ENCODE measurements at places on chromosomes 5 and 9.

- no peak for DNase-seq
Observed at GRCh38 chr5:110784901-110785300, 46.1 kb downstream of the SLC25A46 start.

GRCh38 chr5:61621202-61621650, 289.2 kb downstream of the ZSWIM6 start:
- no peak for DNase-seq

DNA sequence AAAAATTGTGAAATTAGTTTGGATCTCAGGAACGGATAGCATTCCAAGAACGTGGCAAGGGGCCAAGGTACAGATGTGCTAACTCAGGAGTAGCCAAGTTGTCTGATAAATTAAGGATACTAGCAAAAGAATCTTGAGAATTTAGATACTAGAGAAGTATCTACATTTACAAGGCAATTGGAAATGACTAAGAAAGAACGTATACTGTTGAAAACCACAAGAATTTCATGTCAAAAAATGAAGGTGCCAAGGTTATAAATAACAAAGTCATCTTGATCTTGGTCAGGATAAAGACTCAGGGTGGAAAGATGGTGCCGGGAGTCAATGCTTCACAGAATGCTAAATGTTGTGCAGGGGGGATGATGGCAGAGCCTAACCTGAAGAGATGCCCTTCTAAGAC, 19.2 kb downstream of the CAPSL start:
- DNase-seq: no peak

DNA sequence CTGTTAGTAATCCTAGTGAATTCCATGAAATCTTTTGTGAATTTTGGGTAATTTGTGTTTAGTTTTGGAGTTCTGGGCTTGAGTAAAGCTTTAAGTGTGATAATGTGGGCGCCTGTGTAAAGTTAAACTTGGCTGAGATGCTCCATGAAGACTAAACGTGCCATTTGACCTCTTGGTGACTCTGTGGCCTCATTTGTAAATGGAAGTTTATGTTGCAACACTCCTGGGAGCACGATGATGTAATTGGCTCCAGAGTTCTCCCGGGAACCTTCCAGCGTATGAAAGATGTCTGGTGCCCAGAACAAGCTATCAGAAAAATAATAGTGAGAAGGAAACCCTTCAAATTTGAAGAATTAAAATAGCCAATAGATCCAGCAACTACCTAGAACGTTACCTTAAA, 981.2 kb downstream of the TLE4 start:
- no peak for DNase-seq

DNA sequence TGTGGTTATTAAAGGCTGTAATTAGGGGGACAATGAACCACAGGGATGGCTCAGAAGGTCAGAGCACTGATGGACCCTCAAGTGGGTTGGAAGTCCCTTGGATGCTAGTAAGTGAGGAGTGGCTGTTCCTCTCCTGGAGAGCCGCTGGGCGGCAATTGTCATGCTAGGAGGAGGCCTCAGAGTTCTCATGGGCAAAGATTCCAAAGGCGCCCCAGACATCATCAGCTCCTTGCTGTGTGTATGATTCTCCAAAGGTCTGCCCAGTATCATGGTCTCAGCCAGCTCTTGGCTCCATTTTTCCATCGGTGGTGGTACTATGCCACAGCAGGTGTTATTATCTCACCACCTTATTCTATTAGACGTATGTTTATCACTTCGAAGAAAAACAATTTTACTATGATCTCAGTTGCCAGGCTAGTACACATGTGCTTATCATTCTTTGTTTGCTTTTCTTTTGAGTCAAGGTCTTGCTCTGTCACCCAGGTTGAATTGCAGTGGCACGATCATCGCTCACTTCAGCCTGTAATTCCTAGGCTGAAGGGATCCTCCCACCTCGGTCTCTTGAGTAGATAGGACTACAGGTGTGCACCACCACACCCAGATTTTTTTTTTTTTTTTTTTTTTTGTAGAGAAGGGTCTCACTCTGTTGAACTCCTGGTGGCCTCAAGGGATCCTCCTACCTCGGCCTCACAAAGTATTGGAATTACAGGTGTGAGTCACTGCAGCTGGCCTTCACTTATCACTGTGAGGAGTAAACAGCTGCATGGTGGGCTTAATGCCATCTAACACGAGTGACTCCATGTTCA, 46.8 kb downstream of the EXOSC2 start:
- DNase-seq: no peak

- DNase-seq: no peak
Observed at GRCh38 chr5:59366784-59367183, 526.7 kb downstream of the PDE4D start.

GRCh38 chr5:129141696-129142095, 47.1 kb downstream of the ISOC1 start:
- no peak for DNase-seq

- no peak for DNase-seq
Observed at GRCh38 chr5:116847960-116848359, 273.3 kb upstream of the SEMA6A start.

- DNase-seq: no peak
Observed at GRCh38 chr5:151556806-151557205, 34.3 kb downstream of the FAT2 start.

- no peak for DNase-seq
Observed at GRCh38 chr9:70983723-70984295, 137.6 kb downstream of the TRPM3 start.

DNA sequence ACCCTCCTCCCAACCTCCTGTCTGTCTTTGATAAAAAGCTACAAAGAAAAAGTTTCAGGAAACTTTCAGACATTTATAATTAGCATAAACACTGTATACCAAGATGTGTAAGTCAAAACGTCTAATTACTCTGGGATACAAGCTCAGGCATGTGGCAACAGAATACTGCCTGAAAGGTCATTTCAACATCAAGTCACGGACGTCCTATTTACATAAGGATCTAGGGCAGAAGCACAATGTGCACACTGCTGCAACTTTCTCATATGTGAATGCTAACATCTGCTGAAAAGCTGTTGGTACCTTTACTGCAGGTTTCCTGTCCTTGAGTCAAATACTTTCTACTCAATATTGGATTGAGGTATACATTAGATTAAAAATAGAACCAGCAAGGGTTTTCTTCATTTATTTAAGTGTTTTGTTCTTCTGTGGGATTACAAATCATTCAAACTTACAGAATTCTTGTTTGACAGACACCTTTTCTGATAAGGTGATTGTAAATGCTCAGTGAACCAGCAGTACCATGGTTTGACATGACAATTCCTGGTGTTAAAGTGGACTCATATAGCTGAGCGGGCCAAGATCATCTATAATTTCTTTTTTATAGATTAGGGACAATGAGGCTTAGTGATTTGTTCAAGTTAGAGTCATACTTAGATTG, 36.8 kb downstream of the ELL2 start:
- DNase-seq: no peak

DNA sequence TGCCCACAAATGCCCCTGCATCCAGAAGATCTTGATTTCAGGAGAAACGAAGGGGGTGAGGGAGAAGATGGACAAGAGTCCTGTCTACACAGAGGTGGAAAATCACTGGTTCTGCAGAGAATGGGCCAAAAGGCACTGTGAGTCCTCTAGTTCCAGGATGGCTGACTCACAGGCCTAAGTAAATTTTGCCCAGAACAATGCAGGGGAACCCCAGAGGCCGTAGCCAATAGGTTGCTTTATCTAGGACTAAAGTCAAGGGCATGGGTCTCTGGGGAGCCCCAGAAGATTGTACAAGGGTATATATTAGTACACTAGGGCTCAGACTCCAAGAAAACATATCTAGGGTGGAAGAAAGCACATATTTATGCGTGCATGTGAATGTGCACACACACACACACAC, 98.0 kb downstream of the SLIT3 start:
- DNase-seq: no peak

- DNase-seq: no peak
Observed at GRCh38 chr5:165400086-165400485, 1894.7 kb downstream of the MAT2B start.

GRCh38 chr5:61941637-61942036, 364.4 kb upstream of the KIF2A start:
- no peak for DNase-seq

DNA sequence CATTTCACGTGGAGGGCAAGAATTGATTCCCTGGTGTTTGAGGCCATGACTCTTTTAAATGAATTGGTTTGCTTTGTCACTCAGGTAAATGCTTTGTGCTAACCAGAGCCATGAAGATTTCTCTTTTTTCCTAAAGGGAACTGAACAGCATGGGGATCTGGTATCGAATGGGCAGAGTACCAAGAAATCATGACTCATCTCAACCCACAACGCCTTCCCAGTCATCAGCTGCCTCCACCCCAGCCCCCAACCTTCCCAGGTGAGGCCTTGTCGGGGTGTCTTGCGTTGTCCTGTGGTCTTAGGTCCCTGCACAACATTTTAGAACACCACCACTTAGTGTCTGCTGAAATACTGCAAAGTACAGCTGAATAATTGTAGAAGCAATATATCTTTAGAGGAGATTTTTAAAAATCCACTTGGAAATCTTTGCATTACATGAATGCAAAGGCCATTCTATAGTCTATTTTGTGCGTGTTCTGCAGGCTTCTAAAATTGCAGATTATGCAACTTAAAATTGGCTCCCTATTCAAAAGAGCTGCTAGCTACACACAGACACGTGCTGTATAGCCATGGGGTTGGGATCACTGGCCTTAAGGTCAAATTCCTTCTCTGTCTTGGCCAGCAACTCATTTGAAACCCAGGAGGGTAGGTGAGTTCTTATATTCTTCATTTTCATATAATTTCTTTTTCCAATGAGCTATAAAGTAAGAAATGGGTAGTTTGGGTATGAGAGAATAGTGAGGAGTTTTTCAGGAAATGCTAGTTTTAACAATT, 69.0 kb downstream of the MVB12B start:
- no peak for DNase-seq

DNA sequence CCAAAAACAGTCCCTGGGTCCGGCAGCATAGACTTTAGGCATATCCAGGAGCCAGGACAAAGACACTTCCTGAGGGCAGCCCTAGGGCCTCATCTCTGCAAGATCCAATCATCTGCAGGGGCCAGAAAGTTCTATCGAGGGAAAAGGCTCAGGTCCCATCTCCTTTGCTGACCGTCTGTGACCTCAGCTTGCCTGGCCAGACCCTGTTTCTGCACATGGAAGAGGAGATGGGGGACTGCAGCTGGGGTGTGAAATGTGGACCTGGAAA, 51.0 kb upstream of the FCN1 start:
- DNase-seq: no peak

- DNase-seq: no peak
Observed at GRCh38 chr5:78187172-78187571, 107.3 kb downstream of the AP3B1 start.

DNA sequence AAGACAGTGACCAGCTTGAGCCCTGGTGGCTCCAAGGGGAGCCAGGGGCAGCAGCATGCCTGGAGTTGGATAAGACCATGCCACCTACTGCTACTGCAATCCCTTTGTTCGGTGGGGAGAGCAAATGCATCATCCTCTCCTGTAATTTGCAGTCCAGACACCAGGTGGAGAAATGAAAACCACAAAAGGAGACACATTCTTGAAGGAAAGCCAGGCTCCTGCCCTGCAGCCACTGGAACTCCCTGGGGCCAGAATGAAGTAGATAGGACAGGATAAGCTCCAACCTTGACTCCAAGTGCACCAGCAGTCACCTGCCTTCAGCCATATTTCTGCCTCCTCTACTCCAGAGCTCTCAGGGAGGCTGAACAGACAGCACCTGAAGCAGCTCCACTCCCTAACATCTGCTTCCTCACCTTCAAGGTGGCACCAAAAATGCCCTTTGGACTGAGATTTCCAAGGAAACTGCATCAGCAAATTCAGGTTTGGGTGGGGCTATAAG, 65.1 kb upstream of the IQGAP2 start:
- no peak for DNase-seq

DNA sequence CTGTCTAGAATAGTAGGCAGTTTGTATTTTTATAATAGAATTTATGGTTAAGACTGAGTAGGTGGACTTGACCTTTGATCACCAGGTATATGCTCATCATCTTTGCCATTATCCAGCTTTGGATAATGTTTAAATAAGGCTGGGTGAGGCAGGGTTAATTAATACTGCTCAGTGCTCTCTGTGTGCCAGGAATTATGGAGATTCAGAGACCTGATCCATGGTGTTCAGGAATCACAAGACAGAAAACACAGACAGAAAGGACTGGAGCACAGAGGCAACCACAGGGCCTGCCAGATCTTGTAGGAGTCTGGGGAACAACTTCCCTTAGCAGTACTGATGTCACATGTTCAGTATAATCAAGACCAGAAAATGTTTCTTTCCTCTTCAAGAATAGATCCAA, 186.3 kb upstream of the ADCY2 start:
- no peak for DNase-seq

DNA sequence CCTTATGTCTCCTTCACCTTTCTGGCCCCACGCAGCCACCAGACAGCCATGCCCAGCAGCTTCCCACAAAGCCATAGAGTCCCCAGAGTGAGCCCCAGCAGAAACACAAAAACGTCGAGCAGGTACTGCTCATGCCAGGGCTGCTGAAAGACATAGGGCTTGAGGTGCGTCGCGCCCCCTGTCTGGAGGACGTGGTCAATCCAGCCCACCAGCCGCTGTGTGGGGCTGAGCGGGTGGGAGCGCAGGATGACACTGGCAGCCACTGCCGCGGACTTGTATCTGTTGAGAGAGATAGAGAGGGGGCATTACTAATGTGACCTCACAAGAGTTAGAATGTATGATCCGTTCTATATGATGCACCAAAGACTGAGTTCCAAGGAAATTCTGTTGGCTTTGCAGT, 31.0 kb downstream of the UGT3A2 start:
- DNase-seq: no peak

DNA sequence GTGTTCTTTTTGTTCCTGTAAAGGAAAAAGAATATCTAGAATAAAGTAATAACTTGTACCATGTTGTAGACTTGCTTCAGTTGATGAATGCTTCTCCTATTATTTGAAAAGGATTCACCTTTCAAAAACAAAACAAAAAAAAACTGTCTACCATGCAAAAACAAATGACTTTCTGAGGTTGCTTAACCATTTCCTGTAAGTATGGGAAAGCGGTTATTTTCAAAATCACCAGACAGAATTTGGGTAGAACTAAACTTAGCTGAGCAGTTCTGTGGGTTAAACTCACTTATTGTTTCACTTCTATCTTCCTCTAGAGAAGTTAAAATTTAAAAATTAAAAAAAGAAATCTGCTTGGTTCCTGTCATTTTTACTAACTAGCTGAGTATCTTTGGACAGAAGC, 25.2 kb downstream of the LNPEP start:
- DNase-seq: no peak

GRCh38 chr9:126309427-126310189, 17.0 kb upstream of the MVB12B start:
- no peak for DNase-seq

DNA sequence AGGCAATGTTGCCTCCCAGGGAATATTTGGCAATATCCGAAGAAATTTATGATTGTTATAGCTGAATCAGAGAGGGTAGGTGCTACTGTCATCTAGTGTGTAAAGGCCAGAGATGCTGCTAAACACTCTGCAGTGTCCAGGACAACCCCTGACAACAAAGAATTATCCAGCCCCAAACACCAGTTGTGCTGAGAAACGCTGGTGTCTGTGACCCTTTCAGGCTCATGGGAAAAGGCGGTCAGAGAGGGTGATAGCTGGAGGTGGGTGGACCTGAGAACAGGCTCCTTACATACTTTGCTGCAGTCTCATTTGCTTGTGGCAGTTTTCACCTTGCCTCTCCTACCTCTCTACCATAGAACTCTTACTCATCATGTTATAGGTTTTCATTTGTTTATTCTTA, 295.3 kb upstream of the DMRT1 start:
- DNase-seq: no peak

GRCh38 chr9:77975036-77975435, 56.6 kb downstream of the GNAQ start:
- no peak for DNase-seq
